ENCODE measurements at places on chromosomes 5 and 9. TPM values are rescaled to one million over a fixed set of nuclear protein-coding genes. Genes with fewer than 3 reads are reported as not detected.
A peak's percentile ranks its signal among the peaks of the same experiment; 100 is the strongest.

The WDR38 gene
- not detected for total RNA-seq

DNA sequence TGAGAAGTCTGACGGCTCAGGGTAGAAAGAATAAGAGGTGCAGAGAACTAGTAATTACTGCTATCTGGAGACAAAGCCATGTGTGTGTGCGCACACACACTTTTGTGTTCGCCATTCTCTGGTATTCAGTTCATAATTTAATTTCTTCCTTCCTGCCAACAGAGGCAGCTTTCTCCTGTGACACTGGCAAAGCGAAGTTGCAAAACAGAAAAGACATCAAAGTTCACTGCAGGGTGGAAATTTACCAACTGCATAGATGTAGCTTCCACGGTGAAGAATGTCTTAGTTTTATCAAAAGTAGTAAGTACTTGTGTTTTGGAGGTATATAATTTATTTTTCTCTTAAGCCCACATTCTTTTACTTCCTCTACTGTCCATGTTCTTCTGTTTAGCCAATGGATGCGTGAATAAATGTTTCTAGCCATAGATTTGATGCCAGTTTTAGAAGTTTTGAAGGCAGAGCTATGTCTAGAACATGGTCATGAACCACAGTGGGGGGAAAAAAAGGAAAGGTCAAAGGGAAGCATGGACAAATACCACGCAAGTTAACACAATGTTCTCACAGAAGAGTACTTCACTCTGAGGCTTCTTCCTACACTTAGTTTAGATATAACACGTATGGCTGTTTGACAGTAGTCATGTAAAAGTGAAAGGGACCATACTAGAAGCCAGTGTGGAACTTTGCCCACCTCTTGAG is 536.5 kb upstream of the GRIA1 start:
- no peak for DNase-seq

- peak; percentile 54 for DNase-seq
Measured at GRCh38 chr5:139655727-139656271, 7.7 kb downstream of the CXXC5 start.

- no peak for DNase-seq
Measured at GRCh38 chr9:27431543-27432147, 92.4 kb upstream of the IFNK start.

The RNF183 gene
- total RNA-seq, result 0.80 TPM

- DNase-seq, result no peak
Measured at GRCh38 chr5:108129129-108129528, 252.8 kb downstream of the FBXL17 start.

- no peak for DNase-seq
Measured at GRCh38 chr9:90568667-90569066, 74.0 kb downstream of the DIRAS2 start.

The PHF24 gene
- not detected for total RNA-seq

DNA sequence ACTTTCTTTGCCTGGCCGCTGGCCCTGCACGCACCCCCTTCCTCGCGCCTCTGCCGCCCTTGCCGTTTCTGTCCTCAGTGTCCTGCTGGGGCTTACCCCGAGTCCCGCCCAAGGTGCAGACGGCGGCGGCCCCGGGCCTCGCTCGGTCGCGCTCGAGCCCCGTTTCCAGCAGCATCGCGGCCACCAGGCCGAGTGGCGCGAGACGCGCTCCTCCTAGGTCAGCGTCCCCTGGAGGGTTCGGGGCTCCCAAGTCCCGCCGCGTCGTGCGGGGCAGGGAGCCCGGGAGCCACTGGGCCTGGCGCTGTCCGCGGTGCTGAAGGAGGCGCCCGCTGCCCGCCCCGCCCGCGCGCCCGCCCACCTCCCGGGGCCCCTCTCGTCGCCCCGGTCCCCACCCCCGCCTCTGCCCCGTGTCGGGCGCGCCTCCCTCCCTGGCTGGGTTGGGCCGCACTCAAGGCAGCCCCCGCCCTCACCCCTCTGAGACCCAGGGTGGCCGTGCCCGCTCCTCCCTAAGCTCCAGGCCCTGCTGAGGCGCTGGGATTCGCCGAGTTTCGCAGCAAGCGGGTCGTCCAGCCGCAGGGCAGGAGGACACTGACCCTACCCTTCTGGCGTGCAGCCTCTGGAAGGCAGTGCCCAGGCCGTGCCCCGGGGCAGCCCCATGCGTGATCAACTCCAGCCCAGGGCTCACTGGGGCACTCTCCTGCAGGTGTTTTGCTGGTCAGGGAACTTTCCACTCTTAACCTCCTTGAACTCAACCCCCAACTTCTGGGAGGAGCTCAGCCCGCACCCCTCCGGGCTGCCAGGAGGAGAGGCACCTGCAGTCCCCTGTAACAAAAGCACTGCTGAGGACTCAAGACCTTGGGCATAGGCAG is at the start of gene LHX3:
LHX3 (minus strand) TSS at position 291 of the 869 bp plus-strand sequence; CDS start at position 175, 116 bp downstream.
- no peak for DNase-seq

- DNase-seq, result no peak
Measured at GRCh38 chr5:132210944-132211343, 16.7 kb downstream of the P4HA2 start.

- DNase-seq, result peak; percentile 43
Measured at GRCh38 chr5:1129711-1130055, 17.8 kb upstream of the SLC12A7 start.

The C9orf72 gene
- 7.4 TPM for total RNA-seq

The TMEM215 gene
- not detected for total RNA-seq

- DNase-seq, result no peak
Measured at GRCh38 chr5:67520161-67520908, 323.7 kb upstream of the CD180 start.

The ATP10B gene
- under 0.01 TPM for total RNA-seq

DNA sequence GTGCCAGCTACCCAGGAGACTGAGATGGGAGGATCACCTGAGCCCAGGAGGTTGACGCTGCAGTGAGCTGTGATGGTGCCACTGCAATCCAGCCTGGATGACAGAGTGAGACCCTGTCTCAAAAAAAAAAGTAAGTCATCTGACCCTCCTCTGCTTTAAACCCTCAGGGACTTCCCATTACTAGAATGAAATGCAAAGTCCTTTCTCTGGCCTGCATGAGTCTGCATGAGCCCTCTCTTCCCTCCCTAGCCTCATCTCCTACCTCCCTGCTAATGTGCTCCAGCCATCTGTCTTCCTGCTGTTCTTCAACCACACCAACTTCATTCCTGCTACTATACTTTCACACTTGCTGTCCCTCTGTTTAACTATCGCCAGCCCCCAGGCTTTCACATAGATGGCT is 15.3 kb downstream of the IL5 start:
- DNase-seq, result no peak

- DNase-seq, result no peak
Measured at GRCh38 chr5:178801021-178801420, 58.7 kb upstream of the ZNF354B start.

The LPAR1 gene
- total RNA-seq, result 16.4 TPM

GRCh38 chr5:177111720-177112394 is 21.7 kb upstream of the NSD1 start:
- peak; percentile 24 for DNase-seq
